ENCODE measurements at places on chromosomes 7 and 10. TPM values are rescaled to one million over a fixed set of nuclear protein-coding genes. Genes with fewer than 3 reads are reported as not detected.

The FAM149B1 gene
- total RNA-seq, result 27.1 TPM

The C7orf25 gene
- total RNA-seq, result 13.2 TPM

The CLCN1 gene
- not detected for total RNA-seq

The ADIRF gene
- total RNA-seq, result 849 TPM

The MOGAT3 gene
- not detected for total RNA-seq

The PIP gene
- total RNA-seq, result not detected

The CHST15 gene
- 37.6 TPM for total RNA-seq

The CFAP69 gene
- total RNA-seq, result 18.9 TPM

The HOXA10 gene
- total RNA-seq, result 26.7 TPM

The PRR15 gene
- 6.6 TPM for total RNA-seq

The OIT3 gene
- not detected for total RNA-seq

The RPEL1 gene
- total RNA-seq, result not detected

The PRSS37 gene
- not detected for total RNA-seq

The BRAF gene
- 56.5 TPM for total RNA-seq

The NEBL gene
- 34.5 TPM for total RNA-seq

GRCh38 chr7:51054231-51054630 lies 262.4 kb downstream of the COBL start:
- no peak for DNase-seq

GRCh38 chr7:94588075-94588474 lies 67.9 kb downstream of the SGCE start:
- no peak for DNase-seq

DNA sequence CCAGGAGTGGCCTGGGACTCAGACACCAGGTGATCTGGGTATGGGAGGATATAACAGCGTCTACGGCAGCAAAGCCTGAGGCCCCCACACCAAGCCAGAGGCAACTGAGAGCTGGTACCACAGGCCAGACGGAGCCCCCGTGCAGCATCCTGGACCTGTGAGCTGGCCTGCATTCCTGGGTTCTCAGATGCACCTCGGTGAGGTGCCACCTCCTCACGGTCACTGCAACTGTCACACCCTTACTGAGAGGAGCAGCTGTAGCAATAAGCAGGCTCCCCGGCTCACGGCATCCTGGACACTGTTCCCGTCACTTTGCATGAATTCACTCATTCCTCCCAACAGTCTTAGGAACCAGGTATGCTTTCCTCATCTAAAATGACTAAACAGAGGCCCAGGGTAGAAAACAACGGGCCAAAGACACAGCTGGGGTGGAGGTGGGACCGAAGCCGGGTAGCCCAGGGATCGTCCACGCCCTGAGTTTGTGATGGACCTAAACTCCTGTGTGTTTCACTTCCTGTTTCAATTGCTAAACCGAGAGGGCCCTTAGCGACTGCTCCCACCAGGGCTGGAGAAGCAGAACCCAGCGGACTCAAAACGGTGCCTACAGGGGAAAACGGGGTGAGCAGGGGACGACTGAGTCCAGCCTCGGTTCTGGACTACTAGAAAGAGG lies 98.7 kb downstream of the CTBP2 start:
- no peak for DNase-seq

DNA sequence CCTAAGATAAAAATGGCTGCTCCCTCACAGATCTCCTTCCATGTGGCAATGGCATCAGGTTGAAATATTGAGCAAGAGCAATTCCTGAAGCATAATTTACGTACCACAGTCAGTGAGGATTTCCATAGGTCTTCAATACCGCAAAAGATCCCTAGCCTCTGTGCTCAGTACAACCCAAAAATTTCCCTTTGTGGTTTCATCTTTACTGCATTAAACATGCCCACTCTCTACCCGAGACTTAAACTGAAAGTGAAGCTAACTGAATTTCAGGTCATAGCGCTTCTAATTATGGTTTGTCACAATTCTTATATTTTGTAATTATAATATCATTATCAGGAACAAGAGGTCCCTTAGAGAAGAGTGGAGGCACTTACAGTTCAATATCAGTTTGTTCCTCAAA lies 1071.1 kb downstream of the XPNPEP1 start:
- DNase-seq, result no peak

GRCh38 chr10:63708421-63708820 lies 187.2 kb downstream of the REEP3 start:
- DNase-seq, result no peak

DNA sequence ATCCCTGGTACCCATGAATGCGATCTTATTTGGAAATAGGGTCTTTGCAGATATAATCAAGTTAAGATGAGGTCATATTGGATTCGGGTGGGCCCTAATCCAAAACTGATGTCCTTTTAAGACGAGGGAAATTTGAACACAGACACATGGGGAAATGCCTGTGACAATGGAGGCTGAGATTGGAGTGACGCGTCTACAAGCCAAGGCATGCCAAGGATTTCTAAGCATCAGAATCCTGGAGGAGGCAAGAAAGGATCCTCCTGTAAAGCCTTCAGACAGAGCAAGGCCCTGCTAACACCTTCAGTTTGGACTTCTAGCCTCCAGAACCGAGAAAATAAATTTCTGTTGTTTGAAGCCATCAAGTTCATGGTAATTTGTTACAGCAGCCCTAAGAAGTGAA lies 18.5 kb downstream of the PARP12 start:
- no peak for DNase-seq

DNA sequence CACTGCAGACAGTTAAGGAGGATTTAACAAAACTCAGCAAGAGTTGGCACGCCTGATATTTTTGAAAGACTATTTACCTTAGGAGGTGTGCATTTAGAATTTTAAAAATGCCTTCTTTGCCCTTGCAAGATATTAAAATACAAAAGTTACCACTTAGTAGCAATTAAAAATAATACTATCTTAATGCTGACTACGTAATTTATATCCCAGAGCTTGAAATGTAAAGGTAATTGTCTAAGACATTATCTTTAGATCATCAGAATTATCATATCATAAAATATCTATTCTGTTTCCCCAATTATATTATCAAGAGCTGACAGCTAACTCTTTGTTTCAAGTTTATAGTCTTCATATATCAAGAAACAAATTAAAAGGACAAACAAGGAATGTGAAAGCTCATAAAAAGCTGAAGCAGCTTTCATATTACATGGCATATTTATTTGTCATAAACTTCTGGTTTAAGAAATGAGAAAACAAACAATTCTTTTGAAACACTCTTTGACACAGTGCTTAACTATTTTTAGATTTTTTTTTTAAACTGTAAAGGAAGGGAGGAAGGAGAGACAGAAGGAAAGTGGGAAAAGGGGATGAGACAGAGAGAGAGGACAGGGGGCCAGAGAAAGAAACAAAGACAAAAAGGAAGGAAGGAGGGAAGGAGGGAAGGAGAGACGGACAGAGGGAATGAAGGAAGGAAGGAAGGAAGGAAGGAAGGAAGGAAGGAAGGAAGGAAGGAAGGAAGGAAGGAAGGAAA lies 73.5 kb downstream of the RTKN2 start:
- DNase-seq, result no peak

- DNase-seq, result no peak
Observed at GRCh38 chr10:124296813-124297788, 121.6 kb downstream of the OAT start.

- DNase-seq, result no peak
Observed at GRCh38 chr7:457814-458510, 61.7 kb downstream of the PDGFA start.

GRCh38 chr7:30135301-30136116 lies 723 bp downstream of the MTURN start:
- peak; percentile 65 for DNase-seq

GRCh38 chr7:73489976-73490375 lies 32.1 kb downstream of the BAZ1B start:
- DNase-seq, result no peak

DNA sequence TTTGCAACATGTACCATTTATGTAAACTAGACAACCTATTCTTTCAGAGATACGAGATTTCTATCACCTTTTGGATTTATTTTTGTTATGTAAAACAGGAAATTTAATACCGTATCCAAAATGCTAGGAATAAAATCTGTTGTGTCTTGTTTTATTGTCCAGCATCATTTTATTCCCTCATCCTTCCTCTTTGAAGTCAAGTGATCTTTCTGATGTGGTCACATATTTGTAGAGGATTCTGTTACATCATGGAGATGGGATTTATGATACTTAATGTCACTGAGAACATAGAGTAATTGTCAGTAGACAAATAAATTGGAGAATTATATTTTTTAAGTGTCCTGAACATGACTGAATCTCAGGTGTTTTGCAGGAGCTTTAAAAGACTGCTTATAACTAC lies 64.7 kb downstream of the ZNF277 start:
- no peak for DNase-seq

- no peak for DNase-seq
Observed at GRCh38 chr7:148474481-148475025, 116.0 kb upstream of the C7orf33 start.

DNA sequence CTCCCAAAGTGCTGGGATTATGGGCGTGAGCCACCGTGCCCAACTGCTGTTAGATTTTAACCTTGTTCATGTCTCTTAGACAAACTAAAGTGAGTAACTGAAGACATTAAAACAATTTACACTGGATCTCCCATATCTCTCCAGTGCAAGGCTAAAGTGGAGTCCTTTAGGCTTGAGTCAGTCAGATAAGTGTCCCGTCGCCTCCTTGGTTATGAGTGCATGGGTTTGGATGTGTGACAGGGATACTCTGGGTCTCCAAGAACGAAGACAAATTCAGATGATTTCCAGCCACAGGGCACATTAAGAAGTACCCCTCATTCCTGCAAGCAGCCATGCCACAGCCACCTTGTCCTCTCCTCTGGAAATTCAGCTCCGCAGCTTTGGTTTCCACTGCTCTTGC lies 66.1 kb upstream of the PDZD8 start:
- no peak for DNase-seq

DNA sequence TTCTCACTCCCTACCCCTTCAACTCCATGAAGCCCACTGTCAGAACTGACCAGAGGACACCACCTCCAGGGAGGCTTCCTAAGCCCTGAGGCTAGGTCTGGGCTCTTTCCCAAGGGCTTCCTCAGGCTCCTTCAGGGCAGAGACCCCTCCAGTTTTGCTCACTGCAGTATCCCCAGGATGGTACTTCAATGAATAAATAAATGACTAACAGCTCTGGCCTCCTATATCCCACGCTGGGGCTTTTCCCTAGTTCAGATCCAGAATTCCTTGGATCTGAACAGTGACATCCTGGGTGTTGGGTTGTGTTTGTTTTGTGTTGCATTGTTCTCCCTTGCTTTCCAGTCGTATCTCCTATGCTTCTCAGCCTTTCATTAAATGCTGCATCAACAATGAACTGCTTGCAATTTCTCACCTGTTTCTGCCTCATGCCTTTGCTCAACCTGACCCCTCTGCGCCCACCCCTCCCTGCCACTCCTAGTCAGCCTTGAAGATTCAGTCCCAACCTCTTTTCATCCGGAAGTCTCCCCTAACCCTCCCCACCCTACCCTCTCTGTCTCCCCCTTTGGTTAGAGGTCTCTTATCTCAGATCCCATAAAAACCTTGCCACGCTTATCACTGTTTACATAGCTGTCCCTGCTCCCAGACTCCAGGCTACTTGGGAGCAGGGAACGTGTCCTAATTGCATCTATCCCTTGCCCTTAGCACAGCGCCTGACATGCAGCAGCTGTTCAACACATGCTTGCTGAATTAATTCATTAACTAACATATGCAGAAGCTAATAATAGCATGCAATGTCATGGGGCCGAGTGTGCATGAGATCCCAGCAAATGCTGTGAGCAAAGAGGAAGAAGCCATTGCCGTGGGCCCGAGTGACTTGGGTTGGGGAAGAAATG lies 41.7 kb downstream of the PPP1R3C start:
- DNase-seq, result no peak

DNA sequence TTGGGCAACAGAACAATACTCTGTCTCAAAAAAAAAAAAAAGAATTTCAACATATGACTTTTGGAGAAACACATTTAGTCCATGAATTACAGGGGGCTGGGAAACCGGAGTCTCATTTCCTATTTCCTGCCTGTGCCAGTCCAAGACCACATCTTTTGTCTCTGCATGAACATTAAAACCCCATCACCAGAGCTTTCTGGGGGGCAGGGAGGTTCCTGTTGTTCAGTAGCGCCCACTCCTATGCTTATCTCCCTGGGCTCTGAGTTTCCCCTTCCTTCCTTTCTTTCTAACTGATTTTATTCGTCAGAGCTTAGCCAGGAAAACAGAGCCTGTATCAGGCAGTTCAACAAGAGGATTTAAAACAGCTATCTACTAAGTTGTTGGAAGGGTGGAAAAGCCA lies 119.3 kb downstream of the CALN1 start:
- DNase-seq, result no peak

DNA sequence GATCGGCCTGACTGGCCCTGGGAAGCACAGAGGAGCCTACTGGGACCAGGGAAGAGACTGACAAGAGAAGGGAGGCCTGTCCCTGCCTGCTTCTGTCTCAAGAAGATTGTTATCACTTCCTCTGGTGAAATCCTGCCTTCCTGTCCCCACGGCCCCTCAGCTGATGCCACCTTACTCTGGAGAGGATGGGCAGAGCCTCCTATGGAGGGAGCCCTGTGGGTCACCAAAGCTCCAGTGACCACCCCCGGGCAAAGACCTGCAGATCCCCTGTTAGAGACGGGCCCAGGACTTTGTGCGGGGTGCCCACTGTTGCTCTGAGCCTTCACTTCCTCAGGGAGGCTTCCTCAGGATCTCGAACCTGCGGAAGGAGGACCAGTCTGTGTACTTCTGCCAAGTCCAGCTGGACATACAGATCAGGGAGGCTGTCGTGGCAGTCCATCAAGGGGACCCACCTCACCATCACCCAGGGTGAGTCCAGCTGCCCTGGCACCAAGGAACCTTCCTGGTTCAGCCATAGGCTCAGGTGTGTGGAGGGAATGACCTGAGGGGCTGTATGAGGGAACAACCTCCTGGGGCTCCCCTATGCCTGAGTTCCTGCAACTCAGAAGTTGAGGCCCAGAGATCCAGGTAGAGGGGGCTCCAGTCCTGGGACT lies 1.4 kb upstream of the PILRB start:
- no peak for DNase-seq

GRCh38 chr10:116827214-116827671 lies 22.1 kb upstream of the ENO4 start:
- no peak for DNase-seq

DNA sequence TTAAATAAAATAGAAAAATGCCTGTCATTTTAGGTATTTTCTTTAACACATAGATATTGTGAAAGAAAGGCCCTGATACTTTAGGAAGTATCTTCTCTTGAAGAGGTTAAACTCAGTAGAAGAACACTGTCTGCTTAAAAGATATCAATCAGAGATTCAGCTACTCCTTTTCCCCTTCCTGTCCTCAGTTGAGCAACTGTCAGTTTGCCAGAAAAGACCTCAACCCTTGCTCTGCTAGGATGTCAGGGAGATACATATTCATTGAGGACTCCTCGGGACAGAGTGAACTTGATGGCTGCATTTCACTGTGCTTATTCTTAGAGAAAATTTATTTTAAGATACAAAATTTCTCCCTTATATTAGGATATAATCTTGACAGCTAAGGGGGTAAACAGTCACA lies 173.6 kb upstream of the CACNA2D1 start:
- no peak for DNase-seq

All from tibial nerve (tissue), 4 donors.